Fibroblast of mammary gland (primary cell): ENCODE measurements at places on chromosomes 6 and 20.
A peak's percentile ranks its signal among the peaks of the same experiment; 100 is the strongest.

DNA sequence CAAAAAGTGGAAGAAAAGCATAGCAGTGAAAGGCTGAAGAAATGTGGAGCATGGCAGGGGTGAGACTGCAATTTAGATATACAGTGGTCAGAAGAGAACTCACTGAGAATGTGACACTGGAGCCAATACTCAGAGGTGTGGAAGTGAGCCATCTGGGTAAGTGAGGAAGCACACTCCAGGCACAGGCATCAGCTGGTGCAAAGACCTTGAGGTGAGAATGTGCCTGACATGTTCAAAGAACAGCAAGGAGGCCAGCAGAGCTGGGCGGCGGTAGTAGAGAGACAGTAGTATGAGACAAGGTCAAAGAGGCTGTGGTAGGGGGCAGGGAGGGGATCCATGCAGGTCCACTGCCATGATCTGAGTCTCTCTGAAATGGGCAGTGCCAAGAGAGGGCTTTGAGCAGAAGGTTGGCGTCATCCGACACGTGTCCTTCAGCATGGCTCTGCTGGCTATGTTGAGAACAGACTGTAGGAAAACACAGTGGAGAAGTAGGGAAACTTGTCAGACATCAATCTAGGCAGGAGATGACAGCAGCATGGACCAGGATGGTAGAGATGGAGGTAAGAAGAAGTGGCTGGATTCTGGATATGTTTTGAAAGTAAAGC is 84.4 kb downstream of the PLCG1 start:
- DNase-seq: no peak

- peak; percentile 71 for DNase-seq
Observed at GRCh38 chr6:11917951-11918738, 94.0 kb upstream of the HIVEP1 start.

DNA sequence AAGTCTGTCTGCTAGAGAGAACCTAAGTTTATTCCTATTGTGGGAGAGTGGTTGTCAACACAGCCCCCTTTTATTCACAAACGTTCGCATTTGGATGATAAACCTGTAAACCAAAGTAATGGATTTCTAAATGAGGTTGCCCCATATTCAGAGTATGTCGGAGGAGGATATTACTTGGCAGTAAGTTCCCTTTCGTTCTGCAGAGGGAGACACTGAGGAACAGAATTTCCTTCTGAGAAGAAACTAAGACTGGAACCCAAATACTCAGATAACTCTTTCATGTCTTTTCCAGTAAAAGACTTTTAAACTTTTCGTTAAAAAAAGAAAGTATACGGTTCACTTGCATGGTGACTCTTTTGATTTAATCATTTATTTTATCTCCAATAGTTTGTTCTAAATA is 754.6 kb upstream of the MMS22L start:
- DNase-seq: no peak

DNA sequence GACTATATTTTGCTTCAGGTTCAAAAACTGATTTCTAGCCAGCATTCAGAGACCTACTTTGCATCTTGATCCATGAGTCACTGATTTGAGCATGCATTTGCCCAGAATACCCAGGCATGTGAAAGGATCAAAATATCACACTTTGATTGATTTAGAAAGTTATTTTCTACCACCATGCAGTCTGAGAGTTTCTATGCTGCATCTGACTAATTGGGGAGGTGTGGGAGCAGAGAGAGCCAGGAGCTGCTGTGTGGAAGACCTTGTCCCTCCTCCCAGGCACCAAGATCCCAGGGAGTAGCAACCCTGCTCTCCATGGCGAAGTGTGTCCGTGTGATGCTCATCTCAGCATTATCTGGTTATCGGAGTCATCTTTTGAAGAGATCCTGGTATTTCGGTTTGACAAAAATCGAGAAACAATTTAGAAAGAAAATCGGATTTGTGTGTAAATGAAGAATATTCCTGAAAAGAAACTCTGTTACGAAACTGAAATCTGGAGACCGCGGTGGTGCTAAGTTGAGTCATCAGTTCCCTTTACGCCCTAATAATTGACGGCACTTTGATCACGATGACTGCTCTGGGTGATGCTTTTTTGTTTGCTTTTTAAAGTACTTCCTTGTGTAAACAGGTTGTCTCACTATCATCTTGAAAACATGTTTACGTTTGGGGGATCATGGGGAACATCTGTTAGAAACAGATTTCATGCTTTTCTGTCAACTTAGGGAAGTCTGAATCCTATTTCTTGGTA is 193.4 kb downstream of the BACH2 start:
- DNase-seq: no peak

DNA sequence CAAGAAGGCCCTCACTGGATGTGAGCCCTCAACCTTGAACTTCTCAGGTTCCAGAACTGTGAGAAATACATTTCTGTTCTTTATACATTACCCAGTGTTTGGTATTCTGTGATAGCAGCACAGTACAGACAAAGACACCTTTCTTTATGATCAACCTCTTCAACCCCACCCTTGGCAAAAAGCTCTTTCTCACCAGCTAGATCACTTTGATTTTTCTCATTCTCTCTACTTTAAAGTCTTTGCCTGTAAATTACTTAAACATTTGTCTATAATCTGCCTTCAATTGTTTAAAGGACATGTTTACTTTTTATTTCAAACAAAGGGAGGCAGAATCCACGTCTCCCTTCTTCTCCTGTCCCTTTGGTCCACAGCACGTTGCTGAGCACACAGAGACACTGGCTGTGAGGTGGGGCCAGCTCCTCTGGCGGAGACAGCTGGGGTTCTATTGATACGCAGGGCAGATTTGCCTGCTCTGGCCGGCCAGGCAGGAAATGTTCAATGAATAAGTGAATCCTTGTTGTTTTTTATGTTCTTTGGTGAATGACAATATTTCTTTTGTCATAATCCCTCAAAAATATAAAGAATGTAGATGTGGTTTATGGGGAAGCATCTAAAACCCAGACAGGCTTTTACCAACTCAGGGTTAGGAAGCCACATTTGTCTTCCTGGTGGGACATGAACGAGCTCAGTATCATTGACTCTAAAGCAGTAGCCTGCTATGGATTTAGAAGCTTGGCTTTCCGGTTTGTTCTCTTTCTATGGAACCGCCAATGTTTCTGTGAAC is 52.9 kb downstream of the NEDD9 start:
- DNase-seq: no peak

DNA sequence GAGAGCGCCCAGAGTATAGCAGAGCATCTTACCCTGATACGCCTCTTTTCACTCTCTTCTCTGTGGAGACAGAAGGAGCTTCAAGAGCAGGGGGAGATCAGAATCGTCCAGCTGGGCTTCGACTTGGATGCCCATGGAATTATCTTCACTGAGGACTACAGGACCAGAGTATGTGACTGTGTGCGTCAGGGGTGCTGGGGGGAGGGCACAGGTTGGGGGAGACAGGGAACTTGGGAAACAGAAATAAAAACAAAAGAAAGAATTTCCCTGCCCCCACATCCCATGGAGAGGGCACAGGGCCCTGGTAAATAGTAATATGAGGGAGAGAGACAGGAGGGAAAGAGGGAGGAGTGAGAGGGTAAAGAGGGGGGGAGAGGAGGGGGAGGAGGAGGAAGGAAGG is 3.0 kb upstream of the C4A start:
- no peak for DNase-seq

DNA sequence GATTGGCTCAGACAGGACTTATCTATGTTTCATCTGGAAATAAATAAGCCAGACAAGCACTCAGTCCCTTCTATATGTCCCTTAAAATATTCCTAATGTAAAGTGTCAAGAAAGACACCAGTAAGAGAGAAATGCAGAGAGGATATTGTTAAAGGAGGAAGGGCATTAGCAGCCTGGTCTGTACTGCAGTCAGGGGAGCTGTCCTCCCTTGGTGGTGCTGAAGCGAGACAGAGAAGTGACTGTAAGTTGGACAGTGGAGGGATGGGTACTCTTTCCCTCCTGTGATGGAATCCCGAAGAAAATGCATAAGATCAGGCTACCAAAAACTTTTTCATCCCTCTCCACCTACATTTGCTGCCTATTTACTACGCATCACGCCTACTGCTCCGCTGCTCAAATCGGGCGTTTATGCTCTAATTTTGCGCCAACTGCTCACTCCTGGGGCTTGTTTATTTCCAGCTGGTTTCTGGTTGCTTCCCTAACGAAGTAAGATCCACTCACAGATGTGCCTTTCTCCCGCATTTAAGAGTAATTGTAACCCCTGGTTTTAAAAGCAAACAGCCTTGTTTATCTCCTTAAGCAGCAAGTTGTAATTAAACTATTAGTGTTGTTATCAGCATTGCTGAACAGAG is 35.2 kb downstream of the PHACTR1 start:
- DNase-seq: peak; percentile 43

DNA sequence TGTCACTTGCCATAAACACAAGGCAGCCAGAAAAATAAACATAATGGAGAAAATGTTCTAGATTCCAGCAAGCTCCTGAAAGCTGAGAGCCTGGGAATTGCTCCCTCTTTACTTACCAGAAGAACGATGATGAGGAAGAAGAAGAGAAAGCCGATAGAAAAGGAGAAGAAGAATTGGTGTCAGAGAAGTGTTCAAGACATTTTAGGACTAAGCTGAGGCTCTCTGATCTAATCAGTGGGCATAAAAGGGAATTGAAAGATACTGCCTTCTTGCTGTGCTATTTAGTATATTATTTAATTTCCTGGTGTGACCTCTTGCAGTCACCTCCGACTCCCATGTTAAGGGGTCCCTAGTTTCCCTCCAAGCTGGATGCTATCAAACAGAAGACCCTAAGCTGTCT is 316.6 kb upstream of the JARID2 start:
- DNase-seq: no peak

DNA sequence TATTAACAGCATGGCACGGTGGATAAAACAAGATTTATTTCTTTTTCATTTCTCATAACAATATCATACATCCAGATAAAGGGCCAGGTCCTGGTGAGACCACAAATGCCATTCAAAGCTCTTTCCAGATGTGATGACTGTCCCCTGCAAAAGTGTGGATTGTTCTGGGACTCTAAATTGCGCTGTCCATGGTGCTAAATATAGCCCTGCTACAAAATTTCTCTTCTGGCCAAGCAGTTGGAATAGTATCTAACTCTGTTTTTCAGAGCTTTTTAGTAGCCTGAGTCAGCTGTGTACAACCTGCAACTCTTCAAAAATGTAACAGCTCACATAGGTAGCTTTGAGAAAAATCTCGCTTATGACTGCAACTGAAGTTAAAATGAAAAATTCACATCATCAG is 115.8 kb downstream of the MANEA start:
- no peak for DNase-seq

GRCh38 chr6:151551223-151551857 is 57.5 kb downstream of the CCDC170 start:
- DNase-seq: no peak

- DNase-seq: peak; percentile 50
Observed at GRCh38 chr6:36067374-36068011, 39.9 kb downstream of the MAPK14 start.

- DNase-seq: peak; percentile 90
Observed at GRCh38 chr20:31652917-31653396, 15.2 kb downstream of the COX4I2 start.

GRCh38 chr20:19456595-19457395 is 244.4 kb downstream of the SLC24A3 start:
- no peak for DNase-seq

GRCh38 chr20:3863317-3863716 is 16.7 kb downstream of the MAVS start:
- no peak for DNase-seq

GRCh38 chr6:4687989-4688947 is 87.9 kb upstream of the CDYL start:
- DNase-seq: peak; percentile 89

DNA sequence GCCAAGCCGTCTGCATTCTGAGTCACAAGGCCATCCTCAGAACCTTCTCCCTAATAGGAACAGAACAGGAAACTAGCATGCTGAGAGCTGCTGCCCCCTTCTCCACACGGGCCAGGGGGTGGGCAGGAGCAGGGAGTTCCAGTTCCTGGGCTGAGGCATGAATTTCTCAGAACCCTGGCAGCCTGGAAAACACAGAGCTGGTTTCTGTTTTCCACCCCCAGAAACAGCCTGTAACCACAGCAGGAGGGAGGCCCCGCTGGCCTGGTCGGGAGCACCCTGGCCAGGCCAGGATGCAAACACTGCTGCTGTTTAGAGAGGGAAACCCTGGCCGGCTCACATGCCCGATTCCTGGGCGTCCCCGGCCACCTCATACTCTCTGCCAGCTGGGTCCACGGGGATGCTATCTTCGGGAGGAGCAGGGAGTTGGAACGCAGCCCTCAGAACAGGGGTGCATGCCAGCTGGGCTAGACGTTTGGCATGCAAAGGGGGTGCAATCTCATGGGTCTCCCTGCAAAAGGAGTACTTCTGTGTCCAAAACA is 130.1 kb downstream of the NFATC2 start:
- DNase-seq: peak; percentile 34

DNA sequence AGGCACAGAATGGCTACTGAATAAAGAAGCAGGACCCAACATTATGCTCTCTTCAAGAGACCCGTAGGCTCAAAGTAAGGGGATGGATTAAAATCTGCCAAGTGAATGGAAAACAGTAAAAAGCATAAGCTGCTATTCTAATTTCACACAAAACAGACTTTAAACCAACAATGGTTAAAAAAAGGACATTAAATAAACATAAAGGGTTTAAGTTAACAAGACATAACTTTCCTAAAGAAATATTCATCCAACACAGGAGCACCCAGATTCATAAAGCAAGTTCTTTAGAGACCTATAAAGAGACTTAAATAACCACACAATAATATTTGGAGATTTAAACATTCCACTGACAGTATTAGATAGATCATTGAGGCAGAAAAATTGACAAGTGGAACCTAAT is 624.5 kb downstream of the RFPL4B start:
- no peak for DNase-seq

DNA sequence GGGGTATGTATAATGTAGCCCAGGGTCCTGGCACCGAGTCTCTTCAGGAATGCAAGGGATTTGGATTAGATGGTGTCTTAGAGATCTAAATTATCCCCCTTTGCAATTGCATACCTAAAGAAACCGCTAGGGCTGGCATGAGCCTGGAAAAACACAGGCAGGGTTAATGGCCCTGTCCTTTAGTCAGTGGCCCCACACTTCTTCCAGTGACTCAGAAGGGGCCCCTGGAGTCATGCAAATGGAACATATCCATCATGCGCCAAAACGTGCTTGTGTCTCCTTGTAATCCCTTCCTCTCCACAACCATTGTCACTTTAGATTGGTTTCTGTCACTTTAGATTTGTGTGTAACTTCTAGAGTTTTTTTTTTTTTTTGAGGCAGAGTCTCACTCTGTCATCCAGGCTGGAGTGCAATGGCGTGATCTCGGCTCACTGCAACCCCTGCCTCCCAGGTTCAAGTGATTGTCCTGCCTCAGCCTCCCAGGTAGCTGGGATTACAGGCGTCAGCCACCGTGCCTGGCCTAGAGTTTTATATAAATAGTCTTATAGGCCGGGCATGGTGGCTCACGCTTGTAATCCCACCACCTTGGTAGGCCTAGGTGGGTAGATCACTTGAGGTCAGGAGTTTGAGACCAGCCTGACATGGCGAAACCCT is 8.7 kb upstream of the MYBL2 start:
- peak; percentile 24 for DNase-seq
